ENCODE measurements at places on chromosomes 1 and 21. TPM values are rescaled to one million over a fixed set of nuclear protein-coding genes. Genes with fewer than 3 reads are reported as not detected.

CDA gene
- total RNA-seq, result 2.9 TPM

S100A8 gene
- total RNA-seq, result 40.7 TPM

VPS72 gene
- total RNA-seq, result 40.5 TPM

HSPB7 gene
- total RNA-seq, result 3,996 TPM

KIRREL1 gene
- 10.0 TPM for total RNA-seq

MNDA gene
- total RNA-seq, result 4.9 TPM

RHD gene
- not detected for total RNA-seq

PRDM16 gene
- total RNA-seq, result 17.7 TPM

RCSD1 gene
- total RNA-seq, result 45.3 TPM

PPIAL4G gene
- total RNA-seq, result not detected

FMO1 gene
- 0.59 TPM for total RNA-seq

GLIS1 gene
- not detected for total RNA-seq

AJAP1 gene
- 0.05 TPM for total RNA-seq

PRAMEF11 gene
- not detected for total RNA-seq

RNF11 gene
- 118 TPM for total RNA-seq

ATAD3C gene
- 1.9 TPM for total RNA-seq

AMY1B gene
- total RNA-seq, result not detected

SPATA45 gene
- not detected for total RNA-seq

RHBDL2 gene
- not detected for total RNA-seq

TDRD5 gene
- not detected for total RNA-seq

ARHGAP30 gene
- total RNA-seq, result 3.7 TPM

AKR7A3 gene
- 0.20 TPM for total RNA-seq

KRTAP7-1 gene
- not detected for total RNA-seq

CLDN17 gene
- total RNA-seq, result not detected

PRDX1 gene
- total RNA-seq, result 311 TPM

ARHGEF19 gene
- total RNA-seq, result 2.0 TPM

CHRNB2 gene
- total RNA-seq, result not detected

Data from left ventricle myocardium superior (tissue), 1 donor.